Myometrial cell (primary cell): ENCODE measurements at places on chromosomes 4 and X. TPM values are rescaled to one million over a fixed set of nuclear protein-coding genes. Genes with fewer than 3 reads are reported as not detected.

Gene AKAP14
- not detected in 2 replicates for total RNA-seq

Gene TLR3
- total RNA-seq = 5.5 and 8.6 TPM in 2 replicates

Gene VCX3B
- total RNA-seq = not detected in 2 replicates

Gene RGN
- total RNA-seq = 2.1 and 3.7 TPM in 2 replicates

Gene SASH3
- not detected in 2 replicates for total RNA-seq

Gene CFI
- 20.2 and 21.9 TPM in 2 replicates for total RNA-seq
